Regular cardiac myocyte (primary cell): ENCODE measurements at places on chromosomes 2 and 18. TPM values are rescaled to one million over a fixed set of nuclear protein-coding genes. Genes with fewer than 3 reads are reported as not detected.

The KCNJ3 gene
- not detected in 2 replicates for total RNA-seq

The EPB41L5 gene
- total RNA-seq, result 8.1 and 9.6 TPM in 2 replicates

The REG3G gene
- not detected in 2 replicates for total RNA-seq

The EIF5B gene
- total RNA-seq, result 22.4 and 25.7 TPM in 2 replicates

The C2orf78 gene
- not detected in 2 replicates for total RNA-seq

The SKOR2 gene
- total RNA-seq, result not detected in 2 replicates

The CCDC178 gene
- 0.28 and 0.38 TPM in 2 replicates for total RNA-seq

The SERPINB3 gene
- not detected in 2 replicates for total RNA-seq

The CD8B2 gene
- total RNA-seq, result not detected in 2 replicates

The KLHL14 gene
- under 0.01 TPM in 1 of 2 replicates, not detected in the other for total RNA-seq

The TYW5 gene
- total RNA-seq, result 6.9 and 8.5 TPM in 2 replicates

The SLC8A1 gene
- total RNA-seq, result 84.4 and 131 TPM in 2 replicates

The CD207 gene
- not detected in 2 replicates for total RNA-seq

The ICA1L gene
- total RNA-seq, result 1.5 and 2.8 TPM in 2 replicates

The ADRA2B gene
- total RNA-seq, result 2.0 TPM in 1 of 2 replicates, not detected in the other

The TMEM169 gene
- total RNA-seq, result 0.19 and 0.28 TPM in 2 replicates
